Activated CD4-positive, alpha-beta memory T cell treated with anti-CD3 and anti-CD28 coated beads for 36 hours (primary cell): ENCODE measurements at places on chromosomes 5 and 9.

DNA sequence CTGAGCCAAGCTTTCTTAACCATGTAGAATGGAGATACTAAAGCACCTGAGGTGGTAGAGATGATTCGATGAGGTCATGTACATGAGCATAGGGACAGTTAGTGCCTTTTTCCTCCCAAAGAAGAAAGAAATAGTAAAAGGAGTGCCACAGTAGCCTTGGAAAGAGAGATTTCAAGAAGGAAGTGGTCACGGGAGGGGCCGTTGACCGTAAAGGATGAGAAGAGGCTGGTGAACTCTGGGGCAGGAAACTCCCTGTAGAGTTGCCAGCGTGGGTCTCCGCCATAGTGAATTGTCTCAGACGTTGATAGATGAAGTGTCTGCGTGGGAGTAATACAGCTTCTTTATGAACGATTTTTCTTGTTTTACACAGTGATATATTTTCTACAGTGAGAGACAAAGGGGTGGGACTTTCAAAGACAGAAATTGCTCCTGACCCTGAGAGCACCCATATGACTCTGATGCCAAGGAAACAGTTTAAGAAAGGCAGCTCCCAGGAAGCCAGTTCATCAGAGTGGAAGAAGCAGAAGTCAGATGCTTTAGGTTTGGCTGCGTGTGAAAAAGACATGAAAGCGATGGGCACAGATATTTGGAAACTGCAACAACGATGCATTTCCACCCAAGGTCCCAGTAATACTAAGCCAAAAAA, 41.3 kb downstream of the UGCG start:
- H3K27me3 ChIP-seq, result no peaks in the 10 kb centered on the region
- H3K4me1 ChIP-seq, result peaks cover 23% of the 10 kb centered on the region
- H3K27ac ChIP-seq, result peak overlapping the region; percentile 83
- H3K4me3 ChIP-seq, result peak overlapping the region; percentile 53

DNA sequence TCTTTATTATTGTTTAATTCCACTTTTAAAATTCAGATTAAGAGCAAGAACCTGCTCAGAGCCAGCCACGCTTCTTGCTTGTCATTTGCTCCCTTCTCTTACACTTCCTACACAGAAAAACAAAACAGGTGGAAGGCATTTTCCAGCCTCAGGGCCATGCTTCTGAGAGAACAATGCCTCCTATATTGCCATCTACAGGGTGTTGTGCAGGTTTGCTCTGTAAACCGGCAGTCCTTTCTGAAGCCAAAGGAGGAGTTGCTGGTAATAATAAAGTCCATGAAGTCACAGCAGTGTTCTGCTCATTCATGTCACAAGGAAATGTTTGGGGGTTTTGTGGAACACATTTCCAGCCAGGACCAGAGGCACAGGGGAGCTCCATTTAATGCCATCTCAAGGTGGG, 16.1 kb upstream of the PRLR start:
- DNase-seq, result no peak
- H3K27ac ChIP-seq, result no peak overlapping the region
- H3K27me3 ChIP-seq, result peaks cover 4% of the 10 kb centered on the region
- H3K4me3 ChIP-seq, result no peak overlapping the region
- H3K36me3 ChIP-seq, result no peaks in the 10 kb centered on the region
- H3K4me1 ChIP-seq, result peaks cover 8% of the 10 kb centered on the region

GRCh38 chr9:114383521-114384231, 4.1 kb downstream of the AKNA start:
- H3K4me1 ChIP-seq, result peaks cover 61% of the 10 kb centered on the region
- peak overlapping the region; percentile 94 for H3K27ac ChIP-seq
- H3K27me3 ChIP-seq, result no peaks in the 10 kb centered on the region
- DNase-seq, result no peak

DNA sequence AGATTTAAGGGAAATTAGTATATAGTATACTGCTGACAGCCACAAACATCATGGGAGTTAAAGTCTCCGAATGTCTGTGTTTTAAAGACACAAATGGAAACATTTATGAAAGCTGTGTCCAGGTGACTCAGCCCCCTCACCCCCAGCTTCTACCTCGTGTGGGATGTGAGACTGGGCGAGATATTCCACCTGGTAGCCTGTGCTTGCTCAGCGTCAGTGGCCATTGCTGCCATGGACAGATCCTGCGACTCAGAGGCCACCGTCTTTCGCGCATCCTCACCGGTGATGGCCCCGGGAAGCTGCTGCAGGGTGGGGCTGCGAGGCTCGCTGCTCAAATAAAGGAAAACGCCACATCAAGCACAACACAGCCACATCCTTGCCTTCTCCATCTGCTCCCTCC, 31.2 kb upstream of the EXOC3 start:
- peak; percentile 59 for DNase-seq
- no peak overlapping the region for H3K27ac ChIP-seq
- peaks cover 14% of the 10 kb centered on the region for H3K4me1 ChIP-seq
- H3K4me3 ChIP-seq, result no peak overlapping the region
- H3K36me3 ChIP-seq, result peaks cover 1% of the 10 kb centered on the region
- peaks cover 10% of the 10 kb centered on the region for H3K27me3 ChIP-seq

- H3K4me1 ChIP-seq, result peaks cover 51% of the 10 kb centered on the region
- H3K36me3 ChIP-seq, result peaks cover 61% of the 10 kb centered on the region
- H3K4me3 ChIP-seq, result peak within 1 kb of the TSS; percentile 98
Observed at GRCh38 chr5:181243564-181244343, at the start of gene RACK1. TSS of gene RACK1 (minus strand) at chr5:181243906. CDS start at chr5:181243800, 106 bp downstream.

- H3K27me3 ChIP-seq, result no peaks in the 10 kb centered on the region
- no peak for DNase-seq
- H3K4me1 ChIP-seq, result no peaks in the 10 kb centered on the region
- no peaks in the 10 kb centered on the region for H3K36me3 ChIP-seq
Observed at GRCh38 chr9:30630459-30630858, 1754.0 kb upstream of the ACO1 start.
